Activated T-helper 17 cell treated with anti-CD3 and anti-CD28 coated beads, Interleukin-2, amount 50 U/mL, for 72 hours (primary cell): ENCODE measurements at places on chromosomes 3 and 15.
A peak's percentile ranks its signal among the peaks of the same experiment; 100 is the strongest.

DNA sequence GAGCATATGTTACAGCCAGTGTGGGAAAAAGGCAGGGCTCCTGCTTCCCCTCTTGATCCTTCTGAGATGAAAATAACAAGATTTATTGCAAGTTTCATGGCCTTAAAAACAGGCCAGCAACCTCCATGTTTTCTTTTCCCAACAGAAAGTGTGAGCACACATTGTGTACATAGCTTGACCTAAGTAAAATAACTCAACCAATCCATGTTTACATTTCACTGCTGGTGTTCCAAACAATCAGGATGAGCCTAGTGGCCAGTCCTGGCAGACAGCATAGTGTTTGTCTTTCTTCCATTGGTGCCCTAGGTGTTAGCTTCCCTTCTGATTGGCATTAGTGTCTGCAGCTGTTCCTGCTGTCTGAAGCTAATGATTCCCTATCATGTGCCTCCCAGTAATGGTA lies 847.7 kb downstream of the EPHA3 start:
- ATAC-seq, result no peak

DNA sequence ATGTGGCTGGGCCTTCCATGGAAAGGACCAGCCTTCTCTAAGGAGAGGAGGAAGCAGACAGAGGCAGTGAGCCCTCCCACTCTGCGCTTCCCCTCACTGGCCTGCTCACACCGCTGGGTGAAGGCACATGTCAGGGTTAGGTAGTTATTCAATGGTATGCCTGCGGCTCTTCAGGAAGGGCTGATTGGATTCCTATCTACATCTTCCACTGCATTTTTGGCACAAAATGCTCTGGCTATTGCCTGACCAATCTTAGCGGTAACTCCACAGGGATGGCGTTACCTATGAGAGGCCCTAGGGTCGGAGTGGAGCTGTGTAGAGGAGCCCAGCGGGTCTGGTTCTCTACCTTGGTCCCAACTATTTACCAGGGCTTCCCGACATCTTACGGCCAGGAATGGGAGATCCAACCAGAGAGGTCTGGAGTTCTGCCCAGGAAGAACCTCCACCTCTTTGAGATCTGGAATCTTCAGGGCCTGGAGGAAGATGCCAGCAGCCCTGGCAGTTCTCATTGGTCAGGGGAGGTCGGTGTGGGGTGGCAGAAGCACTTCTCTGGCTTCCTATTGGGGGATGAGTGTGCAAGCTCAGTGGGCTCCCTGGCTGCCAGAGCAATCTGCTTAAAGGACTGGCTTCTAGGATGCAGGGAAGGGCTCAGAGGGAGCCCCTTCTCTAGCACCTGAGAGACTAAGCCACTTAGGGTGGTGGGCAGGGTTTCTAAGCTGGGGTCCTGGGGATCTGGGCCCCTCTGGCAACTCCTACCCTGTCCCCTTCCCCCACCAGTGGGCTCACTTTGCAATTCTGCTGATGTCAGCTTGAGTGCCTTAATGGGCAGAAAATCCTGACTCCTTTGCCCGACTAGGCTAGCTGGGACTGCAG lies 24.3 kb downstream of the SNX33 start:
- ATAC-seq, result no peak

GRCh38 chr3:171221104-171221503 lies 194.6 kb upstream of the SLC2A2 start:
- ATAC-seq, result no peak

DNA sequence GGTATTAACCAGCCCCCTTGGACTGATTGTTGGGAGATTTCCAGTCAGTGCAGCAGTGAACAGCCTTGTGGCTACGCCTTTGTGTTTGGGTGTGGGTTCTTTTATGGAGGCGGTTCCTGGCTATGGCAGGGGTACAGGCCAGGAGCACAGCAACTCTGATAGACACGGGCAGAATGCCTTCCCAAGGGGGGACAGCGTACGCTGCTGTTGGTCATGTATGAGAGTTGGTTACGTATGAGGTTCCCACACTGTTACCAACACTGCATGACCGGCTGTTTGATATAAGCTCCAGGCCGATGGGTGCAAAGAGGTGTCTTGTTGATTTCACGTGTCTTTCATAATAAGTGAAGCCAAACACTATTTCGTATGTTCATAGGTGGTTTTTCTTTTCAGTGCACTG lies 187.8 kb downstream of the NSMCE3 start:
- no peak for ATAC-seq

GRCh38 chr3:21226086-21226485 lies 524.9 kb downstream of the ZNF385D start:
- ATAC-seq, result no peak

DNA sequence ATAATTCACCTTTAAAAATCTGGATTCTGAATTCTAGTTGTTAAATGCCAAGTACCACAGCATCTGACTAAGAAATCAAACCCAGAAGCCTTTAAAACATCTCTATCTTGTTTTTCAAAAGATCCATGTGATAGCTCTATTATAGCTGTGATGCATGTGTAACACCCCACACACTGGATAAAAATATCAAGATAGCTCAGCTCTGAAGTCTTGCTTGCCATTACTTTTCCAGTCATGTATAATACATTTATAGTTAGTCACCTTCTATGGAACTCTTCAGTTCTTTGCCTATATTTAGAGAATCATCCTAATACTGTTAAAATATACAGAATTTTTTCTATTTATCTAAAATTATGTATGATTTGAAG lies 11.6 kb downstream of the ARPP19 start:
- no peak for ATAC-seq

- peak; percentile 56 for ATAC-seq
Measured at GRCh38 chr3:67334588-67334987, 319.8 kb downstream of the SUCLG2 start.

- no peak for ATAC-seq
Measured at GRCh38 chr15:50813865-50814264, 48.4 kb upstream of the SPPL2A start.

GRCh38 chr3:62809369-62809768 lies 65.8 kb downstream of the CADPS start:
- no peak for ATAC-seq
